Kidney capillary endothelial cell (primary cell): ENCODE measurements at places on chromosomes 4 and X.
A peak's percentile ranks its signal among the peaks of the same experiment; 100 is the strongest.

- DNase-seq, result no peak
Measured at GRCh38 chrX:119226446-119226845, 9.6 kb upstream of the PGRMC1 start.

DNA sequence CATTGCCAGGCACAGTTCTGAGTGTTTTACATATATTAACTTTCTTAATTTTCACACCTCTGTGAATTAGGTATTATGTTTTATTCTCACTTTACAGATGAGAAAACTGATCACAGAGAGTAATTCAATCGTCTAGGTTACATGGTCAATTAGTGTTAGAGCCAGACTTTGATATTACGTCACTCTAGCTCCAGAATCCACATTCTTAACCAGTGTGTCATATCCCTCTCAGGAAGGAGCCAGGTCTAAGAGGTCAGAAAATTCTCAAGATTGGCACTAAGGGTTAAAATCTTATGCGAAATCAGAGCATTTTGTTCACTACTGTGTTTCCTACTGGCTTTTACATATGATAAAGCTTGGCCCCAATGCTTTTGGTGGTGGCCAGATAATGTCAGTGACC lies 7.4 kb downstream of the DMP1 start:
- DNase-seq, result peak; percentile 82

DNA sequence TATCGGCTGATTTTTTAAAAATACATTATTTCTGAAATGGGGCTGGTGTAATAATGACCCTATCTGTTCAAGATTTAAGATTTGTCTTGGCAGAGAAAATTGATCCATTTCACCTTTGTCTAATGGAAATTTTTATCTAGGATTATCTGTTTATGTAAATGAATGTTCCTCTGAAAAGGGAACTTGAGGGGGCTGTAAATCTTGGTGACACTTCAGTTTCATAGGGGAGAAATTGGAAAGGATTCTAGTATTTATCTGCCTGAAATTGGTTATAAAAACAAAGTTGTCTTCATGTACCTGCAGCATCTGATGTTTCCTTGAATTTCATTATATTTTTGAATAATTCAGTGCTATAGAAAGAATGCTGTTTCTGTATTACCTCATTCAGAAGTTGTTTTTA lies 48.4 kb upstream of the PAQR3 start:
- no peak for DNase-seq

DNA sequence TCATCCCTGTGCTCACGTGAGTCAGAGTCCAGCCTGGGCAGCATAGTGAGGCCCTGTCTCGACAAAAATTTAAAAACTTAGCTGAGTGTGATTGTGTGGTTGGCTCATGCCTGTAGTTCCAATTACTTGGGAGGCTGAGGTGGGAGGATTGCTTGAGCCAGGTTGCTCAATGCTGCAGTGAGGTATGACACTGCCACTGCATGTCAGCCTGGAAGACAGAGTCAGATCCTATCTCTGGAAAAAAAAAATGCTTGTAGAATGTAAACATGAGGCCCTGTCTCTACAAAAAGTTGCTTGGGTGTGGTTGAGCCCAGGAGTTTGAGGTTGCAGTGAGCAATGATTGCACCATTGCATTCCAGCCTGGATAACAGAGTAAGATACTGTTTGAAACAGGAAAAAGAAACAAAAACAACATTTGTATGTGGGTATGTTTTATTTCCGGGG lies 11.3 kb upstream of the YTHDC1 start:
- DNase-seq, result no peak

GRCh38 chr4:11544211-11544610 lies 115.5 kb upstream of the HS3ST1 start:
- no peak for DNase-seq

- no peak for DNase-seq
Measured at GRCh38 chr4:139902321-139903320, 237.0 kb downstream of the MGST2 start.

GRCh38 chrX:68703369-68703768 lies 55.9 kb downstream of the STARD8 start:
- DNase-seq, result peak; percentile 68

- DNase-seq, result no peak
Measured at GRCh38 chr4:173174594-173175012, 6.0 kb downstream of the GALNT7 start.

GRCh38 chr4:55253948-55254593 lies 92.0 kb upstream of the SRD5A3 start:
- DNase-seq, result no peak

GRCh38 chrX:70720721-70721120 lies 187.8 kb downstream of the TEX11 start:
- no peak for DNase-seq

DNA sequence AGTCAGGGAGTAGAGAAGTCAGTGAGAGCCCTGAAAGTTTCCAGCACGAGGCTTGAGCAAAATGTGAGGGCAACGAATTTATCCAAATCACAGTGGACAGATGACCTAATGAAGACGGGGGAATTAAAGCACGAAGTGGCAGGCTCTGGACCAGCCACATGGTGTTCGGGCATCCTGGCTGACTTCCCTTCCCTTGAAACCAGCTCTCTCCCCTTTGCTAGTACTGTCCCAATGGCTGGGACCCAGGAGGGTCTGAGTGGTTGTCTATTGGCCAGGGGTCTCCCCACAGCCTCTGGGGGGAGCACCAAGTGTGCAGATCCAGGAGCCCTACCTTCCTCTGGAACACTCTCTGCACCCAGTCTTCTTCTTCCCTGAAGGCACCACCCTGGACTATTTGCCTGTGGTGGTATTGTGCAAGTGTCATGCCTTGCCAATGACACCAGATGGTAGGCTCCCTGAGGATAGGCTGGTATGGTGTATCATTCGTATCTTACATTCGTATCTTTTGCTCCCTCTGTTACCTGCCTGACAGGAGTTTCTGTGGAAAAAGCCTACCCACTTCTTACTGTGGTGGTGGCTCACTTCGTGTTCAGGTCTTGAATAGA lies 2.1 kb downstream of the APLN start:
- DNase-seq, result no peak

- DNase-seq, result no peak
Measured at GRCh38 chrX:95071052-95071451, 1397.0 kb downstream of the FAM133A start.

DNA sequence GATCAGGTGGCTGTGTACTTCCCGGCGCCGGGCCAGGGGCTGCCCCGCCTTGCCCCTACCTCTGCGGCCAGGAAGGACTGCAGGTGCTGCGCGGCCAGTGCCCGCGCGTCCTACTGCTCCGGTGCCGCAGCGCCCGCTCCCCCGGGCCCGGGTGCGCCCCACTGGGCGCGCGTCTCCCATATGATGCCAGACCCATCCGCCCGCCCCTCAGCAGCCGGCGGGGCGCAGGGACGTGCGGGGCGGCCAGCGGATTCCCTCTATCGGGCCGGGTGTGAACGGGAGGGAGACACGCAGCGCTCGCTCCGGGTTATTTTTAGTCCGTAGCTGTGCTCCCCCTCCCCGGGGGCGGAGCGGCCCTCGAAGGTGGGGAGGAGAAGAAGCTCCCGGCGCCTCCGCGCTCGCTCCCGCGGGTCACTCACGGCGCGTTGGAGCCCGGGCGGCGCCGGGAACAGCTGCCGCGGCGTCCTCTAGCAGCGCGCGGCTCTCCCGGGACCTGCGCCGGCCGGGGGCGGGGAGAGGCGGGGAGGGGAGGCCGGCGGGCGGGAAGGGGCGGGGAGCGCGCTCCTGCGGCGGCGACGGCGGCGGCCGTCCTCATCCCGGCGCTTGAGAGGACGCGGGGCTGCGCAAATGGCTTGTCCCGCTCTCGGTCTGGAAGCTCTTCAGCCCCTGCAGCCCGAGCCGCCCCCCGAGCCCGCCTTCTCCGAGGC lies 103.6 kb downstream of the UCHL1 start:
- peak; percentile 38 for DNase-seq

- no peak for DNase-seq
Measured at GRCh38 chr4:14681330-14681729, 321.0 kb upstream of the CPEB2 start.

DNA sequence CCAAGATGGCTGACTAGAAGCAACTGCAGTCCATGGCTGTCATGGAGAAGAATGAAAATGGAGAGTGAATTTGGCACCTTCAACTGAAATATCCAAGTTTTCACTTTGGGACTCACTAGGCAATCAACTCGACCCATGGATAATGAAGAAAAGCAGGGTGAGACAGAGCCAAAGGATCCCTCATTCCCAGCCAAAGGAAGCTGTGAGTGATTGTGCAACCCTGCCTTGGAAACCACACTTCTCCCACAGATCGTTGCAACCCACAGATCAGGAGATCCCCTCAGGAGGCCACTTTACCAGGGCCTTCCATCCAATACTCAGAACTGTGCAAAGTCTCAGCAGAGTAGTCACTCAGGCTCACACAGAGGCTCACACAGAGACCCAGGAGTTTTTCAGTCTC lies 4.5 kb downstream of the CFAP299 start:
- DNase-seq, result no peak

GRCh38 chr4:180100433-180101344 lies 2142.5 kb upstream of the TENM3 start:
- DNase-seq, result no peak

GRCh38 chr4:3530663-3531254 lies 1.5 kb downstream of the LRPAP1 start:
- no peak for DNase-seq
